ENCODE measurements at places on chromosomes 5 and 9.

DNA sequence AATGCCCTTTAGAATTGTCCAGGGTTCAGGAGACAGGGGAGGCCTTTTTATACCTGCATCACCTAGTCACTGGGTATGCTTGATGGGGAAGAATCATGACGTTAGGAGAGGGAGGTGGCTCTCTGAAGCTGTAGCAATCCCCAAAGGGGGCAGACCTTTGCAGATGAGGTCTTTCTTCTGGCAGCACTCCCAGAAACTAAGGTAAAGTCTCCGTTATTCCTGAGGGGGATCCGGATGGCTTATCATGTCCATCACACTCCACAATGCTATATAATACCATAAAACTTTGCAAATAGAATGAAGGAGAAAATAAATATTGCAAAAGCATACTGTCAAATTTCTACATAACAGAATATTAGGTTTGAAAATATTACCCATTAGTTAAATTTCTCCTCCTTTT is 21.5 kb upstream of the CAST start:
- no peak for DNase-seq

GRCh38 chr5:138843316-138844124 is 31.6 kb downstream of the LRRTM2 start:
- no peak for DNase-seq

GRCh38 chr5:112867411-112867810 is 6.3 kb downstream of the SRP19 start:
- no peak for DNase-seq

DNA sequence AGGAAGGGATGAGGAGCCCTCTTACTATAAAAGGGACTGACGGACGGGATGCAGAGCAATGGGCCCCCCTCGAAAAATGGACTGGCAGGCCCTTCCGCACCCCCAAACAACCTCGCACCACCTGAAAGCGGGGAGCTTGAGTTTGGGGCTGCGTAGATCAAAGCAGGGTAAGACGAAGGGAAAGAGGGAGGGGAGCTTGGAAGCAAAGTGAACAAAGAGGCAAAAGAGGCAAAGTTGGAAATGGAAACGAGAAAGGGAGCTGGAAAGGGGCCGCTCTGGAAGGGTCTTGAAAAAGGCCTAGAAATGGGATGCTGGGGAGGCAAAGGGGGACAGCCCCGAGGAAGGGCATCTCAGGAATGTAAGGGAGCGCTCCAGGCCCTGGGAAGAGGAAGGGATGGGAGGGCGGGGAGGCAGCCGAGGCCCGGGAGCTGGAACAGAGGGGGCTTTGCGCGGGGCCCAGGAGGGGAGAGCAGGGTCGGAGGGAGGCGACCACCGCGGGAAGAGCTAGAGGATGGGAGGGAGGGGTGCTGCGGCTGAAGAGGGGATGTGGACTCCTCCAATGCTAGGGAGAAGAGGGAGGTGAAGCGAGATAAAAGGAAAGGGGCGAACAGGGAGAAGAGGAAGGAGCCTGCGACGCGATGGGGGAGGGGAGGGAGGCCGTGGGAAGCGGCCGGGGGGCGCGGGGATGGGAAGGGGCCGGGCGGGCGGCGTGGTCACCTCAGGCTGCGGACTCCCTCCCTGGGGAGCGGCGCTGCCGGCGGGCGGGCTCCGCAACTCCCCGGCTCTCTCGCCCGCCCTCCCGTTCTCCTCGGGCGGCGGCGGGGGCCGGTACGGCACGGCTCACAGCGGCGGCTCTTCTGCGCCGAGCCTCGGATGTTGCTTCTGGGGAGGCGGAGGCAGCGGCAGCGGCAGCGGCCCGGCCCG is 577 bp downstream of the RNF145 start:
- DNase-seq = peak; percentile 15

GRCh38 chr5:55600086-55600485 is 65.3 kb upstream of the PLPP1 start:
- no peak for DNase-seq

- DNase-seq = no peak
Measured at GRCh38 chr9:89435071-89435823, 62.7 kb downstream of the SEMA4D start.

- no peak for DNase-seq
Measured at GRCh38 chr5:126220725-126221124, 202.5 kb upstream of the GRAMD2B start.

DNA sequence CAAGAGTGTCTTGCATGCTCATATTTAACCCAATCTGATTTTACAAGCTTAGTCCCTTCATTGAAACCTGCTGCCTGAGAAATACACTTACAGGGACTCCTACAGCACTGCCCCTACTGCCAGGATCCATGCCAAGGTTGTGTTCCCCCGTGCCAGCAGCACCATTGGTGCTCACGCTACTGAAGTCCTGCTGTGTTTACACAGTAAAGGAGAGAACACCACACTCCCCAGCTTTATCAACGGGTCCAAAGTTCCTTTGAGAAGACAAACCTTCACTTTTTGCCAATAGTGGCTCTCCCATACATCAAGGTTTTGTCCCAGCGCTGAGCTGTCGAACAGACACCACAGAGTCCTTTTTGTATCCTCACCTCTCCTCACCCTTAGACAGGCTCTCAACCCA is 155.1 kb upstream of the WWC1 start:
- DNase-seq = no peak

- no peak for DNase-seq
Measured at GRCh38 chr5:16791036-16791705, 144.9 kb downstream of the MYO10 start.

DNA sequence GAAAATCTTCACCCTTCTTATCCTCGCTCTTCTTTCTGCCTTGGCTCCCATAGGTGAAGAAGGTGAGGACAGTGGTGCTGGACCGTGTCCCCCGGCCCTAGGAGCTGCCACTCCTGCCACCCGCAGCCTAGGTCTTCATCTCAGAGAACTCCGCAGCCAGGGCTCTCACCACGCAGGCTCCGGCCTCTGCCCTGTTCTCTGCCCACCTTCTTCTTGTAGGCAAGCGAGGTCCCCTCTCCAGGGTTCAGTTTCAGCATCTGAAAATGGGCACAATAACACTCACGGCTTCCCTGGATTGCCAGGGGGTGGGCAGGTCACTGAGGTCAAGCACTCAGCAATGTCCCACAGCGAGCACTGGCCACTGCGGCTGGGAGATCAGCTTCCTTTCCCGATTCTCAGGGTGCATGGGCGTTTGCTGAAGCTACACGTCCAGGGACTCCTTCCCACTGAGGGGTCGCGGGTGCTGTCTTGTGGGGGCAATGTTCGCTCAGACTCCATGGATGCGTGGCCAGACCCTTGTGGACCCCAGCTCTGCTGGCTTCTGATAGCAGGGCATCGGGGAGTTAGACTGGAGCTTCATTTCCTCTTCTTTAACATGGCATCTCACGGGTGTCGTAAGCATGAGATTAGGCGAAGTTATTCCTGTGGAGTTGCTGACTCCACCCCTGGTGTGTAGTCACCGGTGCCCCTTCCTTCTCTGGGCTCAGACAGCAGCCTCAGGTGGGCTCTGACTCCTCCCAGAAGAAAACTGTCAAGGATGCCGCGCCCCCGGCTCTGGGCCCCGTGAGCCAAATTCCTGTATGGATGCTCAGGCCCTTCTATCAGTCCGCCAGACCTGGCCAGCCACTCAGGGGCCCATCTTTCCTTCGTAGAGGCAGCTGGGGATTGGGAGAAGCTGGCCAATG is 145.1 kb upstream of the IRX2 start:
- DNase-seq = no peak

DNA sequence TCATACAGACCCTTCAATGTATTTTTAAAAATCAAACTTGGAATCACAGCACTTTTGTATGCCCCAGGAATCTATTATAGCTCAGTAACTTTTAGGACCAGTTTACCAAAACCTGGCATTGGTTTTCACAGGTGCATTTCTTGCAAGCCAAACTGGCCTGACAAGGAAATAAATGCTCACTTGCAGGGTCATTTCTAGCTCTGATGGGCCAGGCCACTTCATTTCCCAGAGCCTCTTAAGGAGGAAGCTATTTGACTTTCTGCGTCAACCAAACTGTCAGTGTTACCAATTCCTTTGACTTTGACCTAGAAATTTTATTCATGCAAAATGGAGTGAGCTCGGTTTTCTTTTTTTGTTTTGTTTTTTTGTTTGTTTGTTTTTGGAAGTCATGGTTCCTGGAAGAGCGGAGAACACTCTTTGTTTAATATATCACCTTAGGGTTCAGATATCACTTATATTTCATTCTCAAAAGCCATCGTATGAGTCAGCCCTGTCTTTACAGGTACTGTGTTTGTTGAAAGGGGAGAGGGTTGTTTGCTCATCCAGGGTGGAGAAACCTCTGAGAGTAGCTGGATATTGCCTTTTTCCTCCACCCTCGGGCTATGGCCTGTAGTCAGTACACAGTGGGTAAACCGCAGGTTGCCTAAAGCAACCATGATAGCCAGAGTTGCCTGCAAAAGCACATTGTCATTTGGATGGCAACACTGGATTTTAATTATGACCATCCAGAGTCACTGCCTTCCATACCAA is 58.9 kb downstream of the GNA14 start:
- DNase-seq = no peak

GRCh38 chr5:60651872-60652620 is 47.9 kb downstream of the DEPDC1B start:
- no peak for DNase-seq

- DNase-seq = no peak
Measured at GRCh38 chr9:124130277-124131075, 118.9 kb downstream of the LHX2 start.

All from T-helper 1 cell (primary cell).